Right cardiac atrium (tissue), 5 donors: ENCODE measurements at places on chromosomes 6 and 20. TPM values are rescaled to one million over a fixed set of nuclear protein-coding genes. Genes with fewer than 3 reads are reported as not detected.

GRCh38 chr6:104957301-104958177 lies 632 bp downstream of the LIN28B start:
- DNase-seq: no peak

Gene VPS16
- total RNA-seq: 19.1 TPM

Gene NR2E1
- not detected for total RNA-seq

Gene ESR1
- total RNA-seq: 2.1 TPM

GRCh38 chr6:1591243-1591642 lies 18.5 kb upstream of the FOXC1 start:
- no peak for DNase-seq

DNA sequence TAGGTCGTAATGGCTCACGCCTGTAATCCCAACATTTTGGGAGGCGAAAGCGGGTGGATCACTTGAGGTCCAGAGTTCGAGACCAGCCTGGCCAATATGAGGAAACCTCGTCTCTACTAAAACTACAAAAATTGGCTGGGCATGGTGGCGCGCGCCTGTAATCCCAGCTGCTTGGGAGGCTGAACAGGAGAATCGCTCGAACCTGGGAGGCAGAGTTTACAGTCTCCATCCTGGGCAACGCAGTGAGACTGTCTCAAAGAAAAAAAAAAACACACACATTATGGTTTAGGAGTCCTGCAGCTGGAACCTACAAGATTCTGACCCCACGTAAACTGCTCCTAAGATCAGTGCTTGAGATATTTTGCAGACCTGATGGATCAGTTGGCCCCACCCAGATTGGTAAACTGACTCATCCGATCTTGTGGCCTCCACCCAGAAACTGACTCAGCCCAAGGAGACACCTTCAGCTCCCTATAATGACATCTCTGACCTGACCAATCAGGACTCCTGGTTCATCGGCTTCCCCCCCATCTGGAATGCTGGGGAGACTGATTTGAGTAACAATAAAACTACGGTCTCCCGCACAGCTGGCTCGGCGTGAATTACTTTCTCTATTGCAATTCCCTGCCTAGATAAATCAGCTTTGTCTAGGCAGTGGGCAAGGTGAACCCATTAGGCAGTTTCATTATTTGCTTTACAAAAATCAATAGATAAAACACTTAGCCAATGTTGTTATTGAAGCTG lies 96.2 kb upstream of the BTN3A2 start:
- DNase-seq: no peak

GRCh38 chr6:147789430-147789947 lies 281.0 kb downstream of the SAMD5 start:
- no peak for DNase-seq
